PC-9 (cell line): ENCODE measurements at places on chromosomes 13 and 19. TPM values are rescaled to one million over a fixed set of nuclear protein-coding genes. Genes with fewer than 3 reads are reported as not detected.

- no peak overlapping the region for H3K4me3 ChIP-seq
- H3K27ac ChIP-seq: no peak overlapping the region
- H3K27me3 ChIP-seq: no peaks in the 10 kb centered on the region
- DNase-seq: no peak
Measured at GRCh38 chr19:2574478-2574931, 98.6 kb downstream of the GADD45B start.

DNA sequence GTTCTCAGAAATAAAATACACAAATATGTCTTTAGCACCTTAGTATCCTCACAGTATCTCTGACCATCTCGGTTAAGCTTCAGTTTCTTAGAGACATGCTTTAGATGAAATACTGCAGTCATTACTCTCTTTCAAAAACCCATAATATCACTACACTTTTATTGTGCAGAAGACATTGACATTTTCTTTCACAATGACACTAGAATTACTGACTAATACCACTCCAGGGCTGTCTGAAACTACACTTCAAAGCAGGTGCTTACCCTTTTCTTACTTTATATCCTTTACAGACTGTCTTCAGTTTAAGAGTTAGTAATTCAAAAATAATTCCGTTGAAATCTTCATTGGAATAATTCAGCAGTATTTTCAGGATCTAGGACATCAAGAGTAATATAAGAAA, 42.2 kb upstream of the SLITRK6 start:
- DNase-seq: no peak
- no peaks in the 10 kb centered on the region for H3K36me3 ChIP-seq
- no peaks in the 10 kb centered on the region for H3K4me1 ChIP-seq
- no peak overlapping the region for H3K27ac ChIP-seq

DNA sequence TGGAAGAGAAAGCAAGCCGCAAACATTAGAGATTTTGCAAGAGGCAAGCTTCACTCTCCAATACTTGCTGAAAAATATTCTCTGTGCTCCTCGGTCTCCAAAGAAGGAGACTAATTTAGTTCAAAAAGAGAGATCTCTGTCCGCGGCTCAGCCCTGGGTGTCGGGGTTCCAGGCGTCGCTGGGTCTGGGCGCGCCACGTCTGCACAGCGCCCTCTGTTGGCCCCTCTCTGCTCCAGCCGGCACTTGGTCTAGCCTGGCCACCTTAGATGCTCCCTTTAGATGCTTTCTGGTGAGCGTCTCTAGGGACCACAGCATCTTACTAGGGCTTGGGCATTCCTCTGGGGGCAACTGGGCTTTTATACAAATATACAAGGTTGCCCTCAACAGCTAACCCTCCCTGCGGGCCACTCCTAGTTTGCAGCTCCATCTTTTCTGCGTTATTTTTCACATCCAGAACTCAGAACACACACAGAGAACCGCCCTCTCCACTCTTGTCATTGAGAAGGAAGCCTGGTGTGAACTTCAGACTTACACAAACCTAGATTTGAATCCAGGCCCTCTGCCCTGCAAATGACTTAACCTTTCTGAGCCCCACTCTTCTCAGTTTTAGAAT, 78.3 kb downstream of the CYSLTR2 start:
- H3K27ac ChIP-seq: no peak overlapping the region
- DNase-seq: no peak
- H3K4me1 ChIP-seq: no peaks in the 10 kb centered on the region
- H3K36me3 ChIP-seq: no peaks in the 10 kb centered on the region

The URAD gene
- total RNA-seq: not detected in 2 replicates
